ENCODE measurements at places on chromosomes 11 and 22. TPM values are rescaled to one million over a fixed set of nuclear protein-coding genes. Genes with fewer than 3 reads are reported as not detected.

Gene CCDC73
- polyA plus RNA-seq = not detected

Gene JHY
- polyA plus RNA-seq = 1.4 TPM

Gene OR2AT4
- polyA plus RNA-seq = 0.06 TPM

Gene UCP3
- polyA plus RNA-seq = 4.7 TPM

Gene PAMR1
- polyA plus RNA-seq = 8.4 TPM

Gene SPDYC
- not detected for polyA plus RNA-seq
